ENCODE measurements at places on chromosomes 12 and 14.

DNA sequence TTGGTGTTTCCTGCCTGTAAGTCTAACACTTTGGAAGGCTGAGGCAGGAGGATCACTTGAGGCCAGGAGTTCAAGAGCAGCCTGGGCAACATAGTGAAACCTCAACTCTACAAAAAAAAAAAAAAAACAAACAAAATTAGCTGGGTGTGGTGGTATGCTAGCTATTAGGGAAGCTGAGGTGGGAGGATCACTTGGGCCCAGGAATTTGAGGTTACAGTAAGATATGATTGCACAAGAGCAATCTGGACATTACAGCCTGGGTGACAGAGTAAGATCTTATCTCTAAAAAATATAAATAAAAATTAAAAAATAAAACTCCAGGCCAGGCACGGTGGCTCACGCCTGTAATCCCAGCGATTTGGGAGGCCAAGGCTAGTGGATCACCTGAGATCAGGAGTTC is 39.8 kb upstream of the CMKLR1 start:
- DNase-seq = no peak

- DNase-seq = no peak
Measured at GRCh38 chr14:81567302-81567701, 33.6 kb upstream of the SEL1L start.

DNA sequence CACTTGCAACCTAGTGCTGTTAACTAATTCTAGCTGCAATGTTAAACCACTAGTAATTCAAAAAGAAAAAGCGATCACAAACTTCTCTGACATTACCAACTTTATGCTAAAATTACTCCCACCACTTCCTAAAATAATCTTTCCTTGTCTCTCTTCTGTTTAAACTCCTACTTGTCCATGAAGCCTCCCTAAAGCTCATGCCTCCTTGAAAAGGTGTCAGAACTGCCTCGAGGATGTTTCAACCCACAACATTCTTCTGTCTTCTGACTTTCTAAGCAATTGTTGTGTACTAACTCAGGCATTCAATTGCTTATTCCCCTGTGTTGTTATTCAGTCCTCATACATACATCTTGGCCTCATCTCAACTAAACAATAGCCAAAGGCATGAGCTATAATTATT is 5.9 kb downstream of the GNPTAB start:
- no peak for DNase-seq

DNA sequence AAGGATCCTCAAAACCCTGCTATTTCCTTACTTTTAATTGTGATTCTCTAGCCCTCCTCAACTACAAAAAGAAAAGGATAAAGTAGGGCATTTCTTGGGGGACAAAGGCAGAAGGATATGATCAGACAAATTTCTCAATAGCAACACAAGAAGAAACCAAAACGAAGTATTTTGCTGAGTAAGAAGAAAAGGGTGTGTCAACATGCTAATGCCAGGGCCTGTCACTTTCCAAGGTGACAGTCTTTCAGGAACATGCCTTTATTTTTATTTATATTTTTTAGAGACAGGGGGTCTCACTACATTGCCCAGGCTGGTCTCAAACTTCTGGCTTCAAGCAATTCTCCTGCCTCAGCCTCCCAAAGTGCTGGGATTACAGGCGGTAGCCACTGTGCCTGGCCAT is 39.8 kb downstream of the CBX5 start:
- no peak for DNase-seq

- no peak for DNase-seq
Measured at GRCh38 chr12:25855716-25856115, 102.8 kb upstream of the RASSF8 start.

DNA sequence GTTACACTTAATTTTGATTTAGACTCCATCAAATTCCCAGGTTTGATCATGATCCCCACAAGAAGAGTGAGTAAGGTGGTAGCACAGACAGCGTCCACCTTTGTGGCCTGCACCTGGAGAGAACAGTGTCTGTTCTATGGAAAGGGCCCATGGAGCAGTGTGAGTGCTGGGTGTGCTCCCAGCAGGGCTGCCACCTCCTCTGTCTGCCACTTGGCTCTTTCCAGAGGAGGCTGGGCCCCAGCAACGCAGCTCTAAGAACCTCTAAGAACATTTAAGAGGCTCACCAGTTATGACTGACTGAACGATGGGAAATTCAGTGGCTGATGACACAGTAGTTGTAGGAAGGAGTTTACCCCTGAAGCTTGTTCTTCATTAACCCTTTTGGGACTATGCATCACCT is 17.3 kb downstream of the VDR start:
- DNase-seq = no peak

GRCh38 chr14:105690671-105691070 is 164.3 kb downstream of the TMEM121 start:
- no peak for DNase-seq

- DNase-seq = no peak
Measured at GRCh38 chr12:65731771-65732170, 92.5 kb upstream of the HMGA2 start.

DNA sequence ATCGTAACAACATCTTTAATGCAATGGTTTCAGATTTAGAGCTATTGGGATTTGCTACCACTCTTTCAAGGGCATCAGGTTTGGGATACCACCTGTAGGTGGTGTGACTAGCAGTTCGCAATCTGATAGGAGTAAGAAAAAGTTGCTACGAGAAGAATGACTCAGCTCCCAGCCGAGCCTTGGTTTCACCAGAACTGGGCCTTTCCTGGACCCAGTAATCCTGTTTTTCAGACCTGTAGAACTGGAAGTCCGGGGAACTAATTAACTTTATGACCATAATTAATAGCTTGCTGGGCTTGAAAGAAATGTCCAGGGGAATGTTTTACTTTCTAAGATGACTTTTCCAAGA is 770 bp downstream of the ABHD4 start:
- peak; percentile 27 for DNase-seq

- no peak for DNase-seq
Measured at GRCh38 chr12:45718306-45718705, 11.2 kb upstream of the ARID2 start.

- DNase-seq = no peak
Measured at GRCh38 chr14:33957299-33957698, 6.4 kb upstream of the EGLN3 start.

DNA sequence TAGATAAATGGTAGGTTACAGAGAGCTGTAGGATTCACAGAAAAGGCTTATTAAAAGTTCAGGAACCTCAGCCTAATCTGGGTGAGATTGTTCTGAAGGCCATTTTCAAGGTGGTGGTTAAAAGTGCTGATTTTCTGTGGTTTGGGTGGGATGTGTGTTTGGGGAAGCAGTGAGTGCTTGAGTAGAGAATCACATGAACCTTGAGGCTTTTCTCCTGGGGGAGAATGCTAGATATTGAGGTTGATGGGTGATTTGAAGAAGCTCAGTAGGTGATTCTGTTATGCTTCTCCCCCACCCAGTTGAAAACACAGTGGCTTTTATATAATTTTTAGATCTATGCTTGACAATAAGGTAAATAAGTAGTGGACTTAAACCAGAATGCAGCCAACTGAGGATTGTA is 420.9 kb downstream of the PCNX1 start:
- DNase-seq = no peak

GRCh38 chr12:64660237-64661018 is 50.1 kb downstream of the RASSF3 start:
- no peak for DNase-seq

- no peak for DNase-seq
Measured at GRCh38 chr14:65237941-65238340, 135.6 kb upstream of the MAX start.

DNA sequence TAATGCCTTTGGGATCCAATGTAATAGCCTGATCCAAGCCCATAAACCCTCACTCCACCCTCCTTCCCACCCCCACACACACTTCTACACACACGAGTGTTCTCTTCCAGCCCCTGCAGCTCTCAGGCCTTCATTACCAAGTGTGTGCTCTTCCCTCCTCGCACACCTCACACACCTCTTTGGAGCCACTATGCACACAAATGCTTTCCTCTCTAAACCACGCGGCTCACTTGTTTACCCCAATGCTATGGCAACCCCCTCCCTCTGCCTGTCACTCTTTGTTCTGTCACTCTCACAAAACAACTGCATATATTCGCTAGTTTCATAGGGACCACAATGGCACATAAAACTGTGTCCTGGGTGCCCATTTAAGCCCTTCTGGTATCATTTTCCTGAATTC is 35.1 kb downstream of the PPP2R5E start:
- no peak for DNase-seq

DNA sequence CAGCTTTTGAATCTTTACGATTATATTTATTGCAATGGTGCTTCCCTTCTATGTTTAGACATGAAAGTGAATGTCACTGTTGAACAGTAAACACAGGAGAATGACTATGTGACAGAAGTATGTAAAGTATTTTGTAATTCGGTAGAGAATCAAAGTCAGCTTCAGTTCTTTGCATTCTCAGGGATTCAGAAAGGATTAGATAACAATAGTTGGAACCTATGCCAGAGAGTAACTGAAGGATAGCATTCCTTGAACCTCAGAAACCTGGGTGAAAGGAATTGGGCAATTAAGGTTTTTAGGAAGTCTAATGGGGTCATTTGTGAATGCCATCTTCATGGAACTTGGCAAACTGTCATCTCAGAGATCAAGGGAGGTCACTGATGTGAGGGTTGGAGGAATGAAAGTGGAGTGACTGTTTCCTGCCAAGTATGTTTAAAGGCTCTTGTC is 305.3 kb upstream of the DDHD1 start:
- no peak for DNase-seq

- DNase-seq = peak; percentile 63
Measured at GRCh38 chr14:104650057-104650980, 39.1 kb upstream of the INF2 start.

DNA sequence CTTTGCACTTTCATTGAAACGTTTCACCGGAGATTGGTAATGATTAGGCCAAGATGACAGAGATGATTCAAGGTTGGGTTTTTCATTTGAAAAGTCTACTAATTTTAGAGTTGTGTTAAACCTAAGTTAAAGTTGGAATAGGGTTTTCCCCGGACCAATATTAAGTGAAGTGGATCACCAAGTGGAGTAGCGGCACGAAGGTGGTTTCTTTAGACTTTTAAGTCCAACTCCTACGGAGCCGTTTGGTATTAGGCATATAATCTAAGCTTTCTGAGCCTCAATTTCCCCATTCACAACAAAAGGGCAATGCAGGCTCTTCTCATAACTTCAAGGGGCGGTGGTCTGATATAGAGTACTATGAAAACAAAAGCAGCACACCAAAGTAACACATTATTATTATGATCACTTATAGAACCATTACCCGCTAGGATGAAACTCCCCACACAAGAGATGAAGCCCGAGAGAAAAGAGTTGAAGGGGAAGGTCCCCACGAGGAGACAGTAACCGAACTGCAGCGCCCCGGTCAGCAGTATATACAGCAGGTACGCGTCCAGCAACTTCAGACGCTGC is 413 bp downstream of the DAD1 start:
- no peak for DNase-seq

- no peak for DNase-seq
Measured at GRCh38 chr12:71107936-71108335, 49.9 kb downstream of the TSPAN8 start.

- DNase-seq = no peak
Measured at GRCh38 chr12:26088998-26089397, 35.8 kb downstream of the BHLHE41 start.

DNA sequence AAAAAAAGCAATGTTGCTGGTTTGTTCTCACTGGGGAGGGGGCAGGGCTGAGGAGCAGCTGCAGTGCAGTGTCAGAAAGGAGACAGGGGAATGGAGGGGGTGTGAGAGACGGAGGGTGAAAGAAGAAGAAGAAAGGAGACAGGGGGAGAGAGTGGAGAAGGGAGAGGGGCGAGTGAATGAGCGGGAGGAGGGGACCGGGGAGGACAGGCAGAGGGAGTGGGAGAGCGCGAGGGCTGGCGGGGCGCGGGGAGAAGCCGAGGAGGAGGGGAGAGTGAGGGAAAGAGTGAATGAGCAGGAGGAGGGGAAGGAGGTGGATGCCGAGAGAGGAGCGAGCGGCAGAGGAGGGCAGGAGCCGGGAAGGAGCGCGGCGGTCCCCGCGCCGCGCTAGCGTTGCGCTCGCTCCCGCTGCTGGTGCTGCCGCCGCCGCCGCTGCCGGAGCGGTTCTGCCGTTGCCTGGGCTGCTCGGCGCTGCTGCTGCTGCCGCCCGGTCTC is at the start of gene NOVA1:
Gene NOVA1 (minus strand): TSS at position 445 of the 492 bp plus-strand sequence. CDS start 597 bp downstream, outside the sequence.
- peak; percentile 74 for DNase-seq

DNA sequence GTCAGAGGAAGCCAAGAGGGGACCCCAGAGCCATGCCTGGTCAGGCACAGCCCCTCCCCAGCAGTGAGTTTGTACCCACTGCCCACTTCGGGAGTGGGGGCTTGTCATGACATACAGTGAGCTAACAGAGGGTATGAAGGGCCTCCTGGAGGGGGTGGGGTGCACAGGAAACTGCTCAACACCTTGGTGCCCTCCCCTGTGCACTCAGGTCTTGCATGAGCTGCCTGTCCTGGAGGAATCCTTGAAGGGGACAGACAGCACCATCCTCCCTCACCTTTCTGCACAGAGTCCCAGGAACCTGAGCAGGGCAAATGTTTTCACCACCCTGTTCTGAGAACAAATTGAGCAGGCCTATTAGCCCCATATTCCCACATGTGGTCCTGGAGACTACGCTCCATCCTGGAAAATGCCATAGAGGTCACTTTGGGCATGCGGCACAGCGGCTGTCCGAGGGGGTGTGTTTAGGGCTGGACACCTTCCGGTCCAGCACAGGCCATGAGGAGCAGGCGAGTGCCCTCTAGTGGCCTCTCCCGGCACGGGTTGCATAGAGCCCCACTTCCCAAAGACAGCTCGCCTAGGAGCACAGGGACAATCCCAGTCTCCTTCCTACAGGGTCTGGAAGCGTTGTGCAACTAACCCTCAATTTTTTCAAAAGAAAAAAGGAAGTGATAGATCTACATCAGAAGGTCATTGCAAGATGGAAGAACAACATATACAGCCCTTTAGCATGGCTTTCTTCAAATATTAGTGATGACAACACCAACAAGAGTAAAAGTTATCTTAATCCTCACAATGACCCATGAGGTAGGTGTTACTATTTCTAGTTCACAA is 31.9 kb upstream of the ZFP36L1 start:
- peak; percentile 74 for DNase-seq

- DNase-seq = no peak
Measured at GRCh38 chr14:87667659-87668058, 325.3 kb downstream of the GALC start.

DNA sequence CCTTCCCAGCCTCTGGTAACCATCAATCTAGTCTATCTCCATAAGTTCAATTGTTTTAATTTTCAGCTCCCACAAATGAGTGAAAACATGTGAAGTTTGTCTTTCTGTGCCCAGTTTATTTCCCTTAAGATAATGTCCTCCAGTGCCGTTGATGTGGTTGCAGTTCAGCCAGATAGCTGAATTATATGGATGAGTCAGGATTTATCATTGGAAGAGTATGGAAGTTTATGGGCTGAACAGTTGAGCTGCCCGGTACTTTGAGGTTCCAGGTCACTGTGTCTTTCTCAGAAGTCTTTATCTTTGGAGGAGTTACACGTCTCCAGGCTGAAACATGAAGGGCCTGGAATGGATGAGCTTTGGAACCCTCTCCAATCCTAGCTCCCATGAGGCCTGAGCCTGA is 120.1 kb downstream of the ASCL4 start:
- DNase-seq = no peak

- DNase-seq = no peak
Measured at GRCh38 chr12:131025939-131026702, 72.4 kb downstream of the ADGRD1 start.

Measured in midbrain (tissue), 1 donor.